ENCODE measurements at places on chromosomes 11 and 22.

DNA sequence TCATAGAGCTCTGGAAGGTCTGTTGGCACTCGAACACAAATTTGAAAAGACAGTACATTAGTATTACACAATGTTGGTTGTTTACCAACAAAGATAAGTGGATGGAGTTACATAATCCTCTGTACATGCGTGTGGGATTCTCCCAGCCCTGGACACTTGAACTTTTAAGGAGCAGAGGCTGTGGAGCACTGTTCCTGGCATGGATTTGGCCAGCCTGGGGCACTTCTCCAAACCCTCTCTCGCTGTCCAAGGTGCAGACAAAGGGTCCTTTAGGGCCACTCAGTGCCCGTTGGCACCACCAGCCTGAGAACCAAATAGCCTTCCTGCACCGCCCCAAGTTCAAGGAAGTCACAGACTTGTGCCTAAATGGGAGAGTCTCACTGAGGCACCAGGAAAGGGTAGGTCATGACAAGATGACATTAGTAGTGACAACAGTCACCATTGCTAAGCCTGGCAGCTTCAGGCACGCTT is 1.6 kb upstream of the ANO1 start:
- DNase-seq = no peak

DNA sequence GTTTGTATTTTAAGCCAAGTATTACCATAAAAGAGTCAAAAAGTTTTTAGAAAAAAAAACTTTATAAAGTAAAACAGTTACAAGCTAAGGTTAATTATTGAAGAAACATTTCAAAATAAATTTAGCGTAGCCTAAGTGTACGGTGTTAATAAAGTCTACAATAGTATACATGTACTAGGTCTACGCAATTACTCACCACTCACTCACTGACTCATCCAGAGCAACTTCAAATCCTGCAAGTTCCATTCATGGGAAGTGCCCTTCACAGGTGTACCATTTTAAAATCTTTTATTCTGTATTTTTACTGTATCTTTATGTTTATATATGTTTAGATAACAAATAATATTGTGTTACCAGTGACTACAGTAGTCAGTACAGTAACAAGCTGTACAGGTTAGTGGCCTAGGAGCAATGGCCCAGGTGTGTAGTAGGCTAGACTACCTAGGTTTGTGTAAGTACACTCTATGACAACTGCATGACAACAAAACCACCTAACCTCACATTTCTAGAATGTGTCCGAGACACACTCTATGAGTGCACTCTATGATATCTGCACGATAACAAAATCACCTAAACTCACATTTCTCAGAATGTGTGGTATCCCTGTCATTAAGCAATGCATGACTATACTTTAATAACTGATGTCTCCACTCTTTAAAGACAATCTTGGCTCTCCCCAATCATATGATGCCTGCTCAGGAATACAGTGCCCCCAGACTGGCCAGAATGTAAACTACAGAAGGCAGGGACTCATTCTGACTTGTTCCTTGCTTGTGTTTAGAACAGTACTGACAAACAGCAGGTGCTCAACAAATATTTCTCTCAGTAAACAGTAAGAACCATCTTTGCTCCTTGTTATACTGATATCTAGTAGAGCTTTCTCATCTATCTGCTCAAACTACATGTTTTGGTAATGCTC is 21.2 kb downstream of the KMT5B start:
- DNase-seq = no peak

GRCh38 chr11:99020352-99021225 is at the start of gene CNTN5:
TSS of gene CNTN5 (plus strand) at chr11:99020949.
- peak; percentile 2 for DNase-seq

DNA sequence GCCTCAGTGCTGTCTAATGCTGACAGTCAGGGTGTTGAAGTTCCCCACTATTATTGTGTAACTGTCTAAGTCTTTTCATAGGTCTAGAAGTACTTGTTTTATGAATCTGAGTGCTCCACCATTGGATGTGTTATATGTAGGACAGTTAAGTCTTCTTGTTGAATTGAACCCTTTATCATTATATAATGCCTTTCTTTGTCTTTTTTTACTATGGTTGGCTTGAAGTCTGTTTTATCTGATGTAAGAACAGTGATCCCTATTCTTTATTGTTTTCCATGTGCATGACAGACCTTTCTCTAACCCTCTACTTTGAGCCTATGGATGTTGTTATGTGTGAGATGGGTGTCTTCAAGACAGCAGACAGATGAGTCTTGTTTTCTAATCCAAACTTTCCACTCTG is 107.8 kb upstream of the C11orf58 start:
- DNase-seq = no peak

DNA sequence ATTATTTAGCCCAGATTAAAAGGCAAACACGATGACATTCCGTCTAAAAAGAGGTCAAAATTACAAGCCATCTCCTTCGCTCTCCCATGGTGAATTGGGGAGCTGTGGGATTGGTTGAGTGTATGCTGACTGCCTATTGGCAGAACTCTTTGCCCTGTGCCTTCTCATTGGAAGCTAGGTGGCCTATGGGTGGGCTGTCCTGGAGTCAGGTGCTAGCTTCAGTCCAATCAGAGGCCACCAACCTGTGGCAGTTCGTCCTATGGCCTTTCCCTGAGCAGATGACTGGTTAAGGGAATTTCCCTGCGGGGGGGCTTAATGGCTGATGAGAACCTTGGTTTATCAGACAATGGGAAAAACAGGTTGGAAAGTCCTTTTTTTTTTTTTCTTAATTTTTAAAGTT is 3.2 kb upstream of the MTMR3 start:
- DNase-seq = no peak

- DNase-seq = no peak
These were observed 102.7 kb downstream of the TRAF6 start for GRCh38 chr11:36407356-36407755.

GRCh38 chr22:24290459-24290858 is 19.8 kb downstream of the SPECC1L start:
- DNase-seq = no peak

- DNase-seq = no peak
These were observed 1336.2 kb downstream of the BRD1 start for GRCh38 chr22:48491451-48491941.

- no peak for DNase-seq
These were observed 43.4 kb upstream of the SC5D start for GRCh38 chr11:121249039-121249663.

GRCh38 chr11:113549611-113550578 is 74.7 kb upstream of the DRD2 start:
- no peak for DNase-seq

DNA sequence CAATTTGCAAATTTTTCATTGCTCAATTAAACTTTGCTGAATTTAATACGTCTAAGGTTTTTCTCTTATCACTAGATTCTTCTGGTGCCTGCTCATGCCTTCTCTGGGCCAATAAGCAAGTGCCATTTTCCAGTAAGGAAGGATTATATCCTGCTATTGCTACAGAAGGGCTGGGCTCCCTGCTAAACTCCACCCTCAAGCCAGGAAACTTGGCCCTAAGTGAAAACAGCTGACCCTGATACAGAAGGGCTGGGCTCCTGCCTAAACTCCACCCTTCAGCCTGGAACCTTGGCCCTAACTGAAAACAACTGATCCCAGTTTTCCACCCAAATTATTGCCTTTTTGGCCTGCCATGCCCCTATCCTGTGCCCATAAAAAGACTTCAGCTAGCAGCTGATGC is 385.3 kb downstream of the DYNC2H1 start:
- no peak for DNase-seq

- DNase-seq = no peak
These were observed 11.6 kb downstream of the TRIM21 start for GRCh38 chr11:4381901-4382300.

- DNase-seq = no peak
These were observed 398.6 kb upstream of the ANO5 start for GRCh38 chr11:21794306-21794705.

DNA sequence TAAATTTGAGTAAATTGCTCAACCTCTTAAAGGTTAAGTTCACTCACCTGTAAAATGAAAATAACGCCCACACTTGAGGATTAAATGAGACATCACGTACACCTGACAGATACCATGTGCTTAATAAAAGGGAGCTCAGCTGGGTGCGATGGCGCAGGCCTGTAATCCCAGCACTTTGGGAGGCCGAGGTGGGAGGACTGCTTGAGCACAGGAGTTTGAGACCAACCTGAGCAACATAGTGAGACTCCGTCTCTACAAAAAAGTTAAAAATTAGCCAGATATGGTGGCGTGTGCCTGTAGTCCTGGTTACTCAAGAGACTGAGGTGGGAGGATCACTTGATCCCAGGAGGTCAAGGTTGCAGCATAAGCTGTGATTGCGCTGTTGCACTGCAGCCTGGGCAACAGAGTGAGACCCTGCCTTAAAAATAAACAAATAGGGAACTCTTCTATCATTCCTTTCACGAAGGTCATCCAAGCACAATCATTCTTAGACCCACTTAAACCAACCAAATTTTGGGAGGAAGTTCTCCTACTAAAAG is 134.1 kb downstream of the BBOX1 start:
- DNase-seq = no peak

DNA sequence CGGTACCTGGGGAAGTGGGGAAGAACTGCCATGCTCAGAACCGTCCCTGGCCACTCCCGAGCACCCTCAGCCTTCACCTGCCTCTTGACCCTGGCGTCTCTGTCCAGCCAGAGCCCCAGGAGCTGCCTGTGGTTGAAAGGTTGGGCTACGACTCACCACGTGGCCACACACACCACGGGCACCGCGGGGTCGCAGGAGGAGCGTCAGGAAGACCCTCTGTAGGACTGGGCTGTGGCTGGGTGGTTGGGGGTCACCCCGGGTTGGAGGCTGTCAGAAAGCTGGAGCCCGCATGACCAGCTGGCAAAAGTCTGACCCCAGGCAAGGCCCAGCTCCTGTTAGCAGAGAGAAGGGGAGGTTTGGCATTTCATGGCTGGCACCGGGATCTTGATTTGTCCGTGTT is 11.5 kb downstream of the KRTAP5-5 start:
- no peak for DNase-seq

- no peak for DNase-seq
These were observed 8.5 kb downstream of the DENND6B start for GRCh38 chr22:50318356-50318697.

GRCh38 chr11:134086376-134086775 is 17.5 kb downstream of the JAM3 start:
- no peak for DNase-seq

DNA sequence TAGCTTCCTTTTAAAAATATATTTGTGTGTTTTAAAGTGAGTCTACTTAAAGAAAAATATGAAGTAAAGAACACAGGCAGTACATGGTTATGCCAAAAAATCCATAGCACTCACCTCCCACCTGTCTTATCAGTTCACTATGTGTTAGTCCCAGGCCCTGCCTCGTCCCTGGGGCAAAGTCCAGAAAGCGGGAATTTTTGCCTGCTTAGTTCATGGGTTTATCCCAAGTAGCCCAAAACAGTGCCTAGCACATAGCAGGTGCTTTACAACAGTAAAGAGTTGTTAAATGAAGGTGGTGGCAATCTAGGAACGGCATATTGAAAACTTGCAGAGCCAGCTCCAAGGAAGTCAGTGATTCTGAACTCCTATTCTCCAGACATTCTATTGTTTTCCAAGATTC is 154.0 kb downstream of the MN1 start:
- DNase-seq = no peak

DNA sequence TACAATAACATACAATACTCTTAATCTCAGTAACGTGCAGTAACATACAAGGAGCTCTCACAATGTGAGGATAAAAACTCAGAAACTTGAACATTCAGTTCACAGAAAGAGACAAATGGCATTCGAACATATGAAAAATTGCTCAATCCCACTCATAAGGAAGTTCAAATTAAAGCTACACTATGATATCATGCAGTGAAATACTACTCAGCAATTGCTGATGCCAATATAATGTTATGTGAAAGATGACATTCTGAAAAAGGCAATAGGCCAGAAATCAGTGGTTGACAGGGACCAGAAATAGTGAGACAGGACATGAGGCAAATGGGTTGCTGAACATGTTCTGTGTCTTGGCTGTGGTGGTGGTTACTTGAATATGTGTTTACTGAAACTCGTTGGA is 33.7 kb upstream of the PITPNB start:
- no peak for DNase-seq

- no peak for DNase-seq
These were observed 426.4 kb downstream of the AASDHPPT start for GRCh38 chr11:106503901-106504300.

DNA sequence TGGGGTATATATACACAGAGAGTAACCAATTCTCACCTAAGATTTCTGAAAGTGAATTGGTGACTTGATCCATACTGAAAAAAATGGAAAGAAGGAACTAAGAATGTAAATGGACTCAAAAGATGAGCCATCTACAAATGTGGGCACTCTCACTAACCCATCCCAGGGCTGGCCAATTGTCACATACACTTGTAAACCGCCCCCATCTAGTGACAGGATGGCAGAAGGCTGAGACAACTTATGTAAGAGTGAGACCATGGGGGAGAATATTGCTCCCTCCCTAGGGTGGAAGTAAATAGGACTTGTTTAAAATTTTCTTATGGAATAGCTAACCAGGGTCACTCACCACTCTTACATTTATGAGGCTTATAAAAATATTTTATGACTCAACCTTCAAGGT is 377.1 kb upstream of the ISX start:
- DNase-seq = no peak

DNA sequence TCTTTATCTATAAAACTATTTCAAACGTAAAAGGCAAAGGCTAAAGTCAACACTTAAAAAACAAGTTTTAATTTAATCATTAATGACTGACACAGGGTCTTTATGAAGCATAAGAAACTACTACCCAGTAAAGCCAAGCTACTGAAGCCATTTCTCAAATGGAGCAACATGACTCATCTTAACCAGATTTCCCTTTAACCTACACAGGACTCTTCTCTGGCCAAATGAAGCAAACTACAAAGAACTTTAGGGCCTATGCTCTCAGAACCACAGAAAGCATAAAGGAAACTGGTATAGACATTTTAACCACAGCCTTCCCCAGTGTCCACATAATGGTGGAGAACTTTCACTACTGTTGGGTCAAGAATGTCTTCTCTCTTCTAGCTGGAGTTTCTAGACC is 34.7 kb downstream of the ALG9 start:
- no peak for DNase-seq

DNA sequence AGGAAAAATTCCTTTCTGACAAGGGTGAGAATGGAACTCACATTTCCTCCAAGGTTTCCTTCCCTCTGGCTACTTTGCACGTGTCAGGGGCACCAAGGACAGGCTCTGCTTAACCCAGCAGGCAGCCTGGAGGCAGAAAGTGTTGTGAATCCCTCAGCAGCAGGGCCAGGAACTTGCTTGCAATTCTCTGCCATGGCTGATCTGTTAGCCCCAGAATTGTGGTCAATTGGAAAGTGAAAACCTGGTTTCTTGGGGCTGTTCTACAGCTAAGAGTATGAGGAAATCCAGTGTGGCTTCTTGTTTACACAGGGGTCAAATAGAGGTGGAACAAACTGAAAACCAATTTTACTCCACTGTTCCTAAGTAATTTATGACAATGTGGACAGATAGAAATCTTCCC is 38.3 kb upstream of the CEP295 start:
- no peak for DNase-seq

- DNase-seq = no peak
These were observed 68.8 kb downstream of the SNX19 start for GRCh38 chr11:130847517-130847916.

- DNase-seq = peak; percentile 92
These were observed at the start of gene TRMT112 for GRCh38 chr11:64317325-64317960. TSS of gene TRMT112 (minus strand) at chr11:64317559. CDS start at chr11:64317526, 33 bp downstream.

All from activated CD4-positive, alpha-beta T cell treated with anti-CD3 and anti-CD28 coated beads for 4 hours (primary cell).